Ascending aorta (tissue), 2 donors: ENCODE measurements at places on chromosomes 16 and 17.

DNA sequence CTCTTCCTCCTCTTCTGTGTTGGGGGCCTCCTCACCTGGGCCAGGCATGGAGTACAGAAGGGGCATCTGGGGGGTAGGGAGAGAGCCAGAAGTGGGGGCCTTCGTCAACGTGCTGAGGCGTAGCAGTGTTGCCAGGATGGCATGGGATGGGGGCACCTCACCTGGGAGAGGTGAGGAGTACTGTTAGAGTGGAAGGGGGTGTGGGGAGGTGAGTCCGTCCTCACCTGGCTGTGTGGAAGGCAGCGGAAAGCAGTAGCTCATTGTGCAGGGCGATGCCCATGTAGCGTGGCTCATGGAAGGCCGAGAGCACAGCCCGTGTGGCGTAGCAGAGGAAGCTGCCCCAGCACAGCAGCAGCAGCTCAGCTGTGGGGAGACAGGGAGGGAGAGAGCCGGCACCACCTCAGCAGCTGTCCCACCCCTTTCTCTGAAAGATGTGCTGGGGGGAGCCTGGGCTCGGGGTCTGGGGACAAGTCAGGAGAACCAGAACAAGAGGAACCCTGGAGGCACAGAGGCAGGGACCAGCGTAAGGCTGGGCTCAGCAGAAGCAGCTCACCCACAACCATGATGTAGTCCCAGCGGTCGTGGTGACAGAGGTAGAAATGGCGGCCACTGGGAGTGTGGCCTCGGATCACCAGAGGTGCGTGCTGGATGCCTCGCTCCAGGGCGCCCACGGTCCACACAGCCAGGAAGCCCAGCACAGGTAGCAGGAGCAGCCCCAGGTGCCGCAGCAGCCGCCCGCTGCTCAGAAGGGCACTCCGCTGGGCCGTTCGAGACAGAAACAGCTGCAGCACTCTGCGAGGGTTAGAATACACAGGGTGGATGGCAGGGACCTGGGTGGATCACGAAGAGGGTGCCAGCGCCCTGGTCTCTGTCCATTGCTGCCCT is 9.0 kb downstream of the GPR179 start:
- H3K4me1 ChIP-seq: no peaks in the 10 kb centered on the region
- no peak for DNase-seq
- no peak overlapping the region for H3K4me3 ChIP-seq
- no peaks in the 10 kb centered on the region for H3K36me3 ChIP-seq

- no peak overlapping the region for H3K27ac ChIP-seq
- no peaks in the 10 kb centered on the region for H3K36me3 ChIP-seq
- H3K27me3 ChIP-seq: no peaks in the 10 kb centered on the region
- H3K4me1 ChIP-seq: no peaks in the 10 kb centered on the region
Observed at GRCh38 chr16:67212766-67213165, 13.8 kb downstream of the ELMO3 start.

DNA sequence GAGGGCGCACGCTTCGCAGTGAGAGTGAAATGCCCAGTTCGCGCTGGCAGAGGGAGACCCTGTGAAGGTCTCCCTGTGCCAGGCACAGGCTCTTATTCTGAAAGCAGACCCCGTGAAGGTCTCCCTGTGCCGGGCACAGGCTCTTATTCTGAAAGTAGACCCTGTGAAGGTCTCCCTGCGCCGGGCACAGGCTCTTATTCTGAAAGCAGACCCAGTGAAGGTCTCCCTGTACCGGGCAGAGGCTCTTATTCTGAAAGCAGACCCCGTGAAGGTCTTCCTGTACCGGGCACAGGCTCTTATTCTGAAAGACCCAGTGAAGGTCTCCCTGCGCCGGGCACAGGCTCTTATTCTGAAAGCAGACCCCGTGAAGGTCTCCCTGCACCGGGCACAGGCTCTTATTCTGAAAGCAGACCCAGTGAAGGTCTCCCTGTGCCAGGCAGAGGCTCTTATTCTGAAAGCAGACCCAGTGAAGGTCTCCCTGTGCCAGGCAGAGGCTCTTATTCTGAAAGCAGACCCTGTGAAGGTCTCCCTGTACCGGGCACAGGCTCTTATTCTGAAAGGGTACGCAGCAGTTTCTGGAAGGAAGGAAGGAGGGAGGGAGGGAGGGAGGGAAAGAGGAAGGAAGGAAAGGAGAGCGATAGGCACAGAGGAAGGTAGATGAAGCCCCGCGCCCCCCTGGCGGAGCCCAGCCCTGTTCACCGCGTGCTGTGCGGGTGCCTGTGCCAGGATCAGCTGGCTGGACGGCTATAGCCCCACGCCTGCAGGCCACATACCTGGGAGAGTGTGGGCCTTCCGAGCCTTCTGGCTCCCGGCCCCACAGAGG is 55.3 kb downstream of the WDR45B start:
- peak; percentile 63 for DNase-seq
- peaks cover 17% of the 10 kb centered on the region for H3K36me3 ChIP-seq
- peaks cover 5% of the 10 kb centered on the region for H3K4me1 ChIP-seq
- peak overlapping the region; percentile 79 for H3K4me3 ChIP-seq
- H3K27me3 ChIP-seq: no peaks in the 10 kb centered on the region
- peak overlapping the region; percentile 94 for H3K27ac ChIP-seq

- H3K4me3 ChIP-seq: no peak overlapping the region
- H3K27ac ChIP-seq: no peak overlapping the region
- no peaks in the 10 kb centered on the region for H3K36me3 ChIP-seq
Observed at GRCh38 chr17:74187761-74188160, 15.7 kb upstream of the RPL38 start.

GRCh38 chr16:78673884-78674283 is 574.4 kb downstream of the WWOX start:
- no peaks in the 10 kb centered on the region for H3K27me3 ChIP-seq
- H3K4me1 ChIP-seq: no peaks in the 10 kb centered on the region
- H3K4me3 ChIP-seq: no peak overlapping the region
- H3K36me3 ChIP-seq: no peaks in the 10 kb centered on the region

- peak overlapping the region; percentile 97 for H3K4me3 ChIP-seq
- H3K27me3 ChIP-seq: no peaks in the 10 kb centered on the region
- H3K27ac ChIP-seq: peak overlapping the region; percentile 62
- H3K4me1 ChIP-seq: peaks cover 16% of the 10 kb centered on the region
Observed at GRCh38 chr16:75000481-75001081, 1.8 kb downstream of the ZNRF1 start.

DNA sequence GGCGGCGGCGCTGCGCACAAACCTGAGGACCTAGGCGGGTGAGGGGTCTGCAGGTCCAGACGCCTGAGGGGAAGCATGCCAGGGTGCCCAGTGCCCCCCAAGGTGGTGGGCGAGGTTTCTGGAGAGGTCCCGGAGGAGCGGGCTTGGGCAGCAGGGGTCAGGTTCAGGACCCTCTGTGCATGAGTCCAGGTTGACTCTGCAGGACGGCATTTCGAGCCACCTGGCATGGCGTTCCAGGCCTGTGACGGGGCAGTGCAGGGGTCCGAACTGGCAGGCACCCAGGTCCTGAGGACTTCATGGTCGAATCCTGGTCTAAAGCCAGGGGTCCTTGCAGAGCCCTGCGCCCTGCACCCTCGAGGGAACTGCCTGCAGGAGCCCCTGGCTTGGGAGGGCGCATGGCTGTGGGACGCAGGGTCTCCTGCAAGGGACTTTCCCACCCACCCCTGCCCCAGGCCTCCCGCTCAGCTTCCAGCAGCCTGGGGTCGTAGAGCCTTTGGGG is 3.5 kb downstream of the SLC16A3 start:
- DNase-seq: no peak
- peak overlapping the region; percentile 85 for H3K27ac ChIP-seq
- peaks cover 8% of the 10 kb centered on the region for H3K36me3 ChIP-seq
- H3K27me3 ChIP-seq: no peaks in the 10 kb centered on the region
- H3K4me3 ChIP-seq: no peak overlapping the region

DNA sequence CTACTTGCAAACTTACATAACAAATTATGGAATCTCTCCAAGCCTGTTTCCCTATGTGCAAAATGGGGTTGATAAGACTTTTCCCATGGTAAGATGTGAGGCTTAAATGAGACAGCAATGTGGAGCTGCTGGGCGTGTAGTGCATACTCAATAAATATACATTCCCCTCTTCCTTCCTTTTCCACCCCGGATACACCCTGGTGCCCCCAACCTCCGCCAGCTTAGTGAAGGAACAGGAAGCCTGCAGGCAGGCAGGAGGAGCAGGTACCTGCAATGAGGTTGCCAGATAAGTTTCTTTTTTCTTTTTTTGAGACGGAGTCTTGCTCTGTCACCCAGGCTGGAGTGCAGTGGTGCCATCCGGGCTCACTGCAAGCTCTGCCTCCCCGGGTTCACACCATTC is 14.9 kb downstream of the C17orf50 start:
- H3K36me3 ChIP-seq: no peaks in the 10 kb centered on the region
- H3K4me1 ChIP-seq: peaks cover 5% of the 10 kb centered on the region
- no peaks in the 10 kb centered on the region for H3K27me3 ChIP-seq
- peak overlapping the region; percentile 75 for H3K27ac ChIP-seq

- H3K4me1 ChIP-seq: peaks cover 4% of the 10 kb centered on the region
- H3K27ac ChIP-seq: peak overlapping the region; percentile 95
- H3K36me3 ChIP-seq: no peaks in the 10 kb centered on the region
- H3K4me3 ChIP-seq: peak overlapping the region; percentile 89
Observed at GRCh38 chr17:35809855-35810461, 674 bp downstream of the TAF15 start.

DNA sequence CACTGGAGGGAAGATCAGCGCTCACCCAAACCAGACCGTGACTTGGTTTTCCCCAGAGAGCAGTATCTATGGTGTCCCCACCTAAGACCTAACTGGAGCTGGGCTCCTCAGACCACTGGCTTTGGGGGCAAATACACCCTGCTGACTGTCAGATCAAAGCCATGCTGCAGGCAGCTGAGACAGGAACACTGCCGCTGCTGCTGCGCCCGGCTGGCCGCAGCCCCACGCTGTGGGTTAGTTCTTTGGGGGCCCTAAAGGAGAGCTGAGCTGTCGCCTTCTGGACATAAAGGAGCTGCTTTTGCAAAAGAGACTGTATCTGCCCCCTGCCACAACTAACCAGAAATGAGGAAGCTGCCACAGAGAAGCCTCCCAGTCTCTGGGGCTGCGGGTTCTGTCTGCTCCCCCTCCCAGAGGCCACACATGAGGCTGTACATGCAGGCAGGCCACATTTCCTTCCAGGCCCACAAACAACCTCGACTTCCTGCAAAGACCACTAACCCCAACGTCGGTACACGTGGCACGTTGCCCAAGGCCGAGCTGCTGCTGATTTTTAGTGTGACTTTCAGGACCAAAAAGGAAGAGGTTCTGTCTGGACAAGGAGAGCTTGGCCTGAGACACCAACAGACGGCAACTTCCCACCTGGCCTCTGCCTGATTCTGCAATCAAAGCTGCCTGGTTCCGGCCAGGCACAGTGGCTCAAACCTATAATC is 18.2 kb upstream of the ABR start:
- H3K36me3 ChIP-seq: no peaks in the 10 kb centered on the region
- no peak overlapping the region for H3K4me3 ChIP-seq
- H3K27me3 ChIP-seq: no peaks in the 10 kb centered on the region
- H3K27ac ChIP-seq: peak overlapping the region; percentile 55
- no peaks in the 10 kb centered on the region for H3K4me1 ChIP-seq

DNA sequence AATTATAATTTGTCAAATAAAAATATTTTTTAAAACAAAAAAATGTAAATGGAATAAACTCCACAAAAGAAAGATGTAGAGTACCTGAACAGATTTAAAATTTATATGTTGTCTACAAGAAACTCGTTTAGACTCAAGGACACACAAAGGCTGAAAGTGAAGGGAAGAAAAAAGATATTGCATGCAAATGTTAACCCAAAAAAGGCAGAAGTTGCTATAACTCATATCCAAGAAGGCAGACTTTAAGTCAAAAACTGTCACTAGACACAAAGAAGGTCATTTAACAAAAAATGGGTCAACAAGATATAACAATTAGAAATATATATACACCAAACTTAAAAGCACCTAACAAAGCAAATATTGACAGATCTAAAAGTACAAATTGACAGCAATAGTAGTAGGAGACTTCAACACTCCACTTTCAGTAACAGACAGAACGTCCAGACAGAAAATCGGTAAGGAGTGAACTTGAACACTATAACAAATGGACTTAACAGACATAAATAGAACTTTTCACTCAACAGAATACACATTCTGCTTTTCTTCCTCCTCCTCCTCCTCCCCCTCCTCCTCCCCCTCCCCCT is 40.8 kb upstream of the MYLK3 start:
- H3K4me3 ChIP-seq: no peak overlapping the region
- H3K27ac ChIP-seq: no peak overlapping the region
- H3K36me3 ChIP-seq: no peaks in the 10 kb centered on the region
- DNase-seq: no peak

- H3K4me1 ChIP-seq: peaks cover 39% of the 10 kb centered on the region
- H3K4me3 ChIP-seq: peak overlapping the region; percentile 92
Observed at GRCh38 chr17:65054602-65055001, 1.9 kb downstream of the GNA13 start.
